ENCODE measurements at places on chromosomes 11 and 22. TPM values are rescaled to one million over a fixed set of nuclear protein-coding genes. Genes with fewer than 3 reads are reported as not detected.

Gene APOA4
- not detected for total RNA-seq

Gene FDXACB1
- total RNA-seq: 2.7 TPM

Gene SHANK3
- total RNA-seq: 0.50 TPM

Gene APLNR
- not detected for total RNA-seq

Gene DLG2
- total RNA-seq: 1.1 TPM

Gene ADAMTS15
- total RNA-seq: 1.00 TPM

Gene SLC22A8
- total RNA-seq: under 0.01 TPM

Gene DNAJB7
- not detected for total RNA-seq

Gene SYT13
- not detected for total RNA-seq

Gene LRRC75B
- 10.1 TPM for total RNA-seq

Gene CD3D
- total RNA-seq: not detected

Gene NLRP14
- 0.50 TPM for total RNA-seq

Gene KCNE3
- 5.2 TPM for total RNA-seq

Gene HYOU1
- total RNA-seq: 205 TPM

Gene KCNK4
- not detected for total RNA-seq

Gene ACO2
- total RNA-seq: 80.8 TPM

Gene RASL10A
- not detected for total RNA-seq

Gene NCF4
- not detected for total RNA-seq

Gene SHISAL1
- 14.9 TPM for total RNA-seq

Gene FOLR3
- 3.8 TPM for total RNA-seq

Gene CARNS1
- under 0.01 TPM for total RNA-seq

Gene P2RY6
- 0.12 TPM for total RNA-seq

Gene ADORA2A
- 1.00 TPM for total RNA-seq

Gene NAT10
- 19.3 TPM for total RNA-seq

Gene RCOR2
- total RNA-seq: 2.0 TPM

Gene TEX12
- 0.11 TPM for total RNA-seq

Gene CRYBA4
- not detected for total RNA-seq

Gene GAB4
- not detected for total RNA-seq

Gene GAS2L1
- total RNA-seq: 12.6 TPM

Gene MPPED1
- not detected for total RNA-seq

Gene OSM
- total RNA-seq: not detected

Gene MMP27
- total RNA-seq: not detected

Gene IFITM10
- total RNA-seq: 0.89 TPM

Gene MIOX
- total RNA-seq: not detected

Gene IL10RA
- 0.50 TPM for total RNA-seq

Gene CCDC87
- total RNA-seq: 0.25 TPM

Gene GRM5
- total RNA-seq: 0.11 TPM

Gene CDC45
- 44.8 TPM for total RNA-seq

Gene PARVA
- 19.3 TPM for total RNA-seq
